ENCODE measurements at places on chromosomes 4 and X. TPM values are rescaled to one million over a fixed set of nuclear protein-coding genes. Genes with fewer than 3 reads are reported as not detected.

DNA sequence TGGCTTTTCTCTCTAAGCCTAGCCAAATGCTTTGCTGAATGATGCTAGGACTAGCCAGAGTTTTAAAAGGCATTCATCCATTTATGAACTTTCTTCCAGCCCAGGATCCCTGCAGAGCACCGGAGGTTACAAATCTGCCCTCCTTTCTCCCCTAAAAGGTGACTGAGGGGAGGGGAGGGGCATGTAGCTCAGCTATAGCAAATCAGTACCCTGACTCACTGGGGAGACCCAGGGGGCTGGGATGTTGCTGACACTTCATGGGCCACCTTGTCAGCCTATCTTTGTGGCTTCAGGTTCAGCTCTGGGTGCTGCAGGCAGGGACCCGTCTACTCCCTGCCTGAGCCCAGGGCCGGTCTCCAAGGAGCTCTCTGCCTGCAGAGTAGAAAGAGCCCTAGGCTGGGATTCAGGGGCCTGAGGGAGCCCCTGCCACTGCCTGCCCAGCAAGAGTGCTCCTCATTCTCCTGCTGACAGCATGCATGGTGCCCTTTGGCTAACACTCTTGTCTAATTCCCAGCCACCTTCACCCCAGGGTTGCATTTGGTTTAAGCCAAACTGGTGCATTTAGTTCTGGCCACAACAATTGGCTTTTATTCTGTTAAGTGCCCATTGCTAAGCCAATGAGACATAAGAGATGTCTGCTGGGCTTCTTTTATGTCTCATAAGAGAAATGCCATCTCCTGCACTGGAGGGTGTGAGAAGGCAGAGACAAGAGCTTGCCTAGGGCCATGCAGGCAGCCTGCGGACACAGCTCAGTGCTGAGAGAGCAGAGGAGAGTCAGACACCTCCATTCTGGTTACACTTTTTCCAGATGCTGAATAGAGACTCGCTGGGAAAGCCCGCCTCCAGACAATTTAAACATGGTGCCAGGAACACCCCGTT lies 11.9 kb upstream of the UBA6 start:
- DNase-seq: no peak

DNA sequence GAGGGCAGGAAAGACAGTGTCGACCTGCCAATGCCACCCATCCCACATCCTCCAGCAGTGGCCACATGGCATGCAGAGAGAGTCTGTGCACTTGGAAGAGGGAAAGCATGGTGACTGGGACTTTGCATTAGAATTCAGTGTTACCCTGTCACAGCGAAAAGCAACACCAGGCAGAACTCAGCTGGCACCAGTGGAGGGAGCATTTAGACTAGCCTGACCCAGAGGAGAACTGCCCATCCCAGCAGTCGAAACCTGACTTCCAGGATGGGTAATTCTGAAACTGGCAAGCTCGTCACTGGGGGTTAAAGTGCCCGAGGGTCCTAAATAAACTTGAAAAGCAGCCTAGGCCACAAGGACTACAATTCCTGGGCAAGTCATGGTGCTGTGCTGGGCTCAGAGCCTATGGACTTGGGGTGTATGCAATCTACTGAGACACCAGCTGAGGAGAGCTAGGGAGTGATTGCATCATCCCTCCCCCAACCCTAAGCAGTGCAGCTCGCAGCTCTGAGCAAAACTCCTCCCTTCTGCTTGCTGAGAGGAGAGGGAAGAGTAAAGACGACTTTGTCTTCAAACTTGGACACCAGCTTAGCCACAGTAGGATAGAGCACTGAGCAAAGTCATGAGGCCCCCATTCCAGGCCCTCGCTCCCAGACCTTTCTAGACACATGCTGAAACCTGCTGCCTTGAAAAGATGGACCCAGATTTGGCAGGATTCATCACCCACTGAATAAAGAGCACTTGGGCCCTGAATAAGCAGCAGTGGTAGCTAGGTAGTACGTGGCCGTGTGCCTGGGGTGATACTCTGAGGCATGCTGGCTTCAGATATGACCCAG lies 68.8 kb downstream of the DDX60L start:
- DNase-seq: no peak

- DNase-seq: no peak
Measured at GRCh38 chr4:22029803-22030202, 81.2 kb upstream of the KCNIP4 start.

The ZRSR2 gene
- 9.9 TPM for total RNA-seq

The KLB gene
- total RNA-seq: 7.4 TPM

The AMTN gene
- not detected for total RNA-seq
